ENCODE measurements at places on chromosomes 5 and 9.
A peak's percentile ranks its signal among the peaks of the same experiment; 100 is the strongest.

- peak; percentile 52 for DNase-seq
Observed at GRCh38 chr9:92634712-92635605, 35.0 kb downstream of the IPPK start.

DNA sequence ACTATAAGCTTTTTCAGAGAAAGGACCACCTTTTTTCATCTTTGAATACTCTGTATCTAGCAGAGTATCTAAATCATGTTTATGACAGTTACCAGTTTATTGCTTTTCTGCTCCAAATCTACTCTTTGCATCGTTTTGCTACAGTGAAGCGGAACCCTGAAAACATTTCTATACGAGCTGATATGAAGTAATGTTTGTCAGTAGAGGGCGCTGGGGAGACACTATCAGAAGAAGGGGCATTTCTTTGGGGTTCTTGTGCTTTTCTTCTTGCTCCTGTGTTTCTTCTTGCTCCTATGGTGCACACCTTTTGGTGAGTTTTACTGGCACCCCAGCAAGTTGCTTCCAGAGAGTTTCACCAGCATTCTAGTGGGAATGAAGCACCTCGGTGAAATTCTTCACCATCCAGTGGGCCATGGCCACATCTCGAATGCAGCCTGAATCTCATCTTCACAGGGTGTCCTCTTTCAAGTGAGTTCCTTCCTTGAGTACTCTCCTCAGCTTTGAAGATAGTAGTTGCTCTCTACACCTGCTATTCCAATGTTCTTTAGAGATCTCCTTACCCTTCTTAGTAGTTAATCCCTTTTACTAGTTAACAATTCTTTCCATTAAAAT lies 98.4 kb downstream of the FGF1 start:
- no peak for DNase-seq

- no peak for DNase-seq
Observed at GRCh38 chr9:2198956-2199635, 183.9 kb downstream of the SMARCA2 start.

DNA sequence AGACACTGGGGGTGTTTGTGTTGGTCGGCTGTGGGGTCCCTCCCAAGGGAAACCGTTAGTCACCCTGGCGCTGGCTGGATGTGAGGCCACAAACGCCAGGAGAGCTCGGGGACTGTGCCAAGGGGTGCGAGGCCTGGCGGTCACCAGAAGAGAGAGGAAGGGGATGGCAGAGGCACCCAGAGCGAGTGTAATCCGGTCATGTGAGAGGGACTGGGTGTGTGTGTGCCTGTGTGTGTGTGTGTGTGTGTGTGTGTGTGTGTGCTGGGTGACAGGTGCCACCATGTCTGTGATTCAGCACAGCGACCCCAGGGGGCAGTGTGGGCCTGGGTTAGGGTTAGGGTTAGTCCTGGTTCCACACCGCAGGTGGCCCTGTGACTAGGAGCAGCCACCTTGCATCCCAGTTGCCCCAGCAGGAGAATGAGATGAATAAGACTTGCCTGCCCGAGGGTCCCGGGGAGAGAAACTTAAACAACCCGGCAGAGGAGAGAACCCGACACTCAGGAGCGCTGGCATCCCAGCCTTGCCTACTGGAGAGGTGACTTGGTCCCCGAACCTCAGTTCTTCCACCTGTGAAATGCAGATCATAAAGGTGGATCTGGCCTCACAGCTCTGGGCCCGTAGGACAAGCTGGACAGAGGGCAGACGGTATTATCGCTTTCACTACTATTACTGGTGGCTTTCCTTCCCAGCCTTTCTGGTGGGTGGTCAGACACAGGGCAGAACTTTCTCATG lies 1.4 kb upstream of the ADAMTSL2 start:
- no peak for DNase-seq

- no peak for DNase-seq
Observed at GRCh38 chr5:69138766-69139165, 28.2 kb upstream of the CCNB1 start.

- no peak for DNase-seq
Observed at GRCh38 chr9:122510502-122510901, at the start of gene OR1J2. Gene OR1J2 (plus strand): TSS chr9:122510802. CDS start chr9:122510802, 0 bp downstream.

- DNase-seq: no peak
Observed at GRCh38 chr5:33806738-33807442, 84.9 kb downstream of the ADAMTS12 start.

- no peak for DNase-seq
Observed at GRCh38 chr9:2494562-2494961, 127.0 kb upstream of the VLDLR start.

DNA sequence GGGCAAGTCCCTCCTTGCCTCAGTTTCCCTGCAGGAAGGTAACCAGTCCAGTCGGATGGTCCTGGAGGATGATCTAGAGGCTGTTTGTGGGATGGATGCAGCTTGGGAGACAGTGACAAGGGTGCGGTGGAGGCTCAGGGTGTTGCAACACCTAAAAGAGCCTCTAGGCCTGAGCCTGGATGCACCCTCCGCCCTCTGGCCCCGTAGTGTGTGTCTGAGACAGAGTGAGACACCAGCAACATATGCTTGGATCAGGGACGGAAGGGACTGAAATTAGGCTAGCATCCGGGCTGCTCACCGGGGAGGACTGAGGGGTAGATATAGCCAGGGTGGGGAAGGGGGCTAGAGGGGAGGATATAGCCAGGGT lies 1.1 kb downstream of the CRAT start:
- no peak for DNase-seq

DNA sequence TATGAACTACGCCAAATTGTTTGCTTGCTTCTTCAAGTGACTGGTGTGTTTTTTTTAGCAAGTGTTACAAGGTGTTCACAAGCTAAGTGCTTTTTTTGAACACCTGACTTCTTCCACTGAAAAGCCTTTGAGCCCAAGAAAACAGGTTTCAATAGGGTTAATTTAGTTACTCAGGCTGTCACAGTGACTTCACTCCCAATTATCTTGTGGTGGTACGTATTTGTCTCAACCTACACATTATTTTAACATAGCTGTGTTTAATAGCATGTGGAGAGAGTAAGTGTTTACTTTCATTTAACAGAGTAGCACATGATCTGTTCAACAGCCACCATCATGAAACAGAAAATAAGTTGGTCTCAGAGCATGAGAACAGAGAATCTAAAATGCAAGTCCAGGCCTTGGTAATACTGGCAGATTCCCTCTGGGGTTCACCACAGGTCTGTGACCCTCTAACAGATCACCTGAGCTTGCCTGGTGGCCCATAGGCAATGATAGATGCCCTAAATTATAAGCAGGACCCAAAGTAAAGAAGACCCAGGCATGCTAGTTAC lies 267.7 kb upstream of the SMARCA2 start:
- no peak for DNase-seq

DNA sequence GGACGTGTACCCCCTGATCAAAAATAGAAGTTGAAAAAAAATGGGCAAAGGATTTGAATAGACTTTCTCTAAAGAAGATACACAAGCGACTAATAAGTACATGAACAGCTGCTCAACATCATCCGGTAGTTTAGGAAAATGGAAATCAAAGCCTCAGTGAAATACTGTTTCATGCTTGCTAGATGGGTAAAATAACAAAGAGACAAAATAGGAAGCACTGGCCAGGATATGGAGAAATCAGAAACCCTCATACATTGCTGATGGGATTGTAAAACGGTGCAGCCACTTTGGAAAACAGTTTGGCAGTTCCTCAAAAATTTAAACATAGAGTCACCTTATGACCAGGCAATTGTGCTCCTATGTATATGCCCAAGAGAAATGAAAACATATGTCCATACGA lies 65.0 kb upstream of the SUB1 start:
- no peak for DNase-seq

GRCh38 chr5:160366230-160366629 lies 4.2 kb downstream of the C1QTNF2 start:
- no peak for DNase-seq

DNA sequence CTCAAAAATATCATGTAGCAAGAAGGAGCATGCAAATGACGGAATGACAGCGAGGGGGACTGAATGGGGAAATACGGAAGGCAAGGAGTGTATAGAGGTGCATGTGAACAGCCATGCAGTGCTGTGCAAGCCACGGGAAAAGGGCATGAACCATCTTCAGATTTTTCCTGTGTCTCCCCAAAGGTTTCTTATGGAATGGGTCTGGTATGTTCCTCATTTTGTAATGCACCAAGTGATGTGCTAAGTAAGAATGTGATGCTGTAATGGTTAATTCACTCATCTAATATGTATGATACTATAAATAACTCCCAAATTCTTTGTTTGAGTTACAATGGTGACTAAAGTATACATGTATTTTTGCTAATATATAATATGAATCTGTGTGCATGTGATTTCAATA lies 99.0 kb upstream of the DAB2 start:
- DNase-seq: no peak

- DNase-seq: no peak
Observed at GRCh38 chr9:120544441-120544840, 35.5 kb downstream of the CDK5RAP2 start.

DNA sequence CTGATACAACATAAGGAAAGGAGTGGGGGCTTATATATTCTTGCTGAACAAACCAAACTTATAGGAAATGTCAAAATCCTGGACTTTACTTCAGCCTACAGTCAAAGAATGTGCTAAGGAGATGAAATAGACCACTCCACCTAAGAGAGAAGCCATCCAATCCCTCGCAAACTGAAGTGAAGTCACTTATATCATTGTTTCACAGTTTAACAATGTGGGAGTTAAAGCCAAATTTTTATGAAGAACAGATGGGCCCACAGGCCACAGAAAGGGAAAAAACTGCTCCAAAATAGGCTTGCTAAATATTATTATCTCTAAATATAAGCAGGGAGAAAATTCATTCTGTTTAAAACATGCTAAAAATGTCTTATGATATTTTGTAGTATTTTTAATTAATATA lies 233.3 kb downstream of the GAS1 start:
- no peak for DNase-seq

- DNase-seq: no peak
Observed at GRCh38 chr5:135217669-135218485, 181.2 kb downstream of the MACROH2A1 start.

- DNase-seq: no peak
Observed at GRCh38 chr5:157571357-157571827, 4.2 kb downstream of the ADAM19 start.

DNA sequence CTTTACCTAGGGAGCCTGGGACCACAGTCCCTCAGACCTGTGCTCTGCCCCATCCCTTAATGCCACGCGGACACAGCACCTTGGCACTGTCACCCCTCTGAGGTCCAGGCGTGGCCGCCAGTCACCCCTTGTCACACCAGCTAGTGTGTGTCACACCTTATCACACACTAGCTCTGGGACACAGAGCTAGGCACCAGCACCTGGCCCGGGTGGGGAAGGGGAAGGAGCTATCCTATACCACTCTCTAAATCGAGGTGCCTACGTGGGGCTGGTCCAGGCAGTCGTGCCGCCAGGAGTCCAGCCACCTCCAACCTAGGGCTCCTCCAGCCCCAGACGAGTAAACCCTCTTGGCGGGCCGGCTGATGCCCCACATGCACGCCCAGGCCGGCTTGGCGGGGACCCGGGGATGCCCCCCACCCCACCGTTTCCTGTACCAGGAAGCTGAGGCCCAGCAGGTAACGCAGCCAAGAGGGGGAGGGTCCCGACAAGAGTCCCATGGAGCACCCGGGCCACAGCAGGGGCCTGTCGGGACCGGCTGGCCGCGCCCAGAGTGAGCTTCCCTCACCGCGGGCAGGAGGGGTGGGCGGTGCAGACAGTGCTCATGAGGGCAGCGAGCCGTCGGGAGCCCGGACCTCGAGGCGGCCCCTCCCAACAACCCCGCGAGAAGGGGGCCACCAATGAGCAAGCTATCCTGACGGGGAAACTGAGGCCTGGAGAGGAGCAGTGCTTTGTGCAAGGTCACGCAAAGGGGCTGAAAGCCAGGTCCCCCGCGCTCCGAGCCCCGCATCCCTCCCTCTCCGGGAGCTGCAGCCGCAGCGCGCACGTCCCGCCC lies 550 bp downstream of the CORO2A start:
- no peak for DNase-seq

DNA sequence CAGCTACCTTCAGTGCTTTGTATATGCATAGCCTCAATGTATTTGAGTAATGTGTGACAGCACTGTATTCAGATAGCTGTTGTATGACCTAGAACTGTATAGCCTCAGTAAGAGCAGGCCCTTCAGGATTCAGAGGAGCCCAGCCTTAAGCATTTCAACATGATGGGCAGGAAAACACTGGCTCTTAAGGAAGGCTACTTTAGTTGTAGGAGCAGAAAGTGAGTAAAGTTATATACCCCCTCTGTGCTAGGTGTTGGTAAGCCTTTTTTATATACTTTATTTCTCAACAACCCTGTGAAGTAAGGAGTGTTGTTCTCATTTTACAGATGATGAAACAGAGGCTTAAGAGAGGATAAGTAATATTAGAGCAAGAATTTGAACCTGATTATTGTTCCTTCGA lies 1.5 kb upstream of the GPR21 start:
- no peak for DNase-seq

- no peak for DNase-seq
Observed at GRCh38 chr9:134212809-134213507, 48.6 kb upstream of the RNU6ATAC start.

GRCh38 chr5:39400713-39401578 lies 23.8 kb downstream of the DAB2 start:
- DNase-seq: no peak

DNA sequence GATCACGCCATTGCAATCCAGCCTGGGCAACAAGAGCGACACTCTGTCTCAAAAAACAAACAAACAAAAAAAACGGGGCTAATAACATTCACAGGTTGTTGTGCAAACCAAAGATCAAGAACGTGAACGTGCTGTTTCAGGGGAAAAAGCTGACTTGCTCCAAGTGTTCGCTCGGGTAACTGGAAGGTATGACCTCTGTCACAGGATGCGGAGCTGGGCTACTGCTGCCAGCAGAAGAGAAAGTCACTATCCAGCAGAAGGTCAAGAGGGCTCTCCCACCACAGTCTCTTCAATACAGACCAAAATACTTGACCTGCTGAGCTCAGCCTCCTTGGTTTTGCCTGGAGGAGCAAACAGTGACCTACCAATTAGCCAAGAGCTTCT lies 59.7 kb downstream of the ABCA1 start:
- no peak for DNase-seq

GRCh38 chr9:84485539-84485938 lies 145.0 kb upstream of the SLC28A3 start:
- DNase-seq: no peak

DNA sequence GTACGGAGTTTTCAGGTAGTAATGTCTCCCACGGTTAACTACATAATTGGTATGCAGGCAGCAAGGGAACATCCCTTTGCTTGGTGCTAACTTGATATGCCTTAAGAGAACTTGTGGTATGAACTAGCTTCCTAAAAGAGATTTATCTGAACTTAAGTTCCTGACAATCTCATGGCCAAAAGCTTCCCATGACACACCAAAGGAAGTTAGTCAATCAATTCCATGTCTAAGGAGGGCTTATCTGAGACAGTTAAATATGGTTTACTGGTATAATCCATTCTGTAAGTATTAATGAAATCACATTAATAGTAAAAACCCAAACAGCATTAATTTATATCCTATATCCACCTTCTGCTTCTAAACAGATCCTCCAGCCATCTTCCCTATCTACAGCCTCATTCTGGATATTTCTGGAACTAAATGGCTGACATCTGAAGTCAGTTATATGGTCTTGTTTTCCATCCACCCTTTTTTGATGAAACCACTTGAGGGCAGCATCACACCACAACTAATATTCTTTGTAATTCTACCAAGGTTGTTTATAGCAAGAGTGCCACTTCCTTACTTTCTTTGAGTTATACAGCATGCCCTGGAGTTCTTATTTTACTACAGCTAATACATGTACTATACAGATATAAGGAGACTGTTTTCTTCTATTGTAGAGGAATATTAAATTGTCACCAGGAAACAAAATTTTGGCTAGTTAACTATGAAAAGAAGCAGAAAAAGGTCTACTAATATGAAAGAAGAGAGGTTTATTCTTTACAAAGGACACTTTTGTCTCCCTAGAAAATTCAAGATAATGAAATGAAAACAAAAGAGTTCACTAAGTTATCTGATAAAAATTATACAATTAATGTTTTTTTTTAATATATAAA lies 34.7 kb downstream of the SHOC1 start:
- peak; percentile 87 for DNase-seq

All from HFF-Myc (cell line).